ENCODE measurements at places on chromosomes 2 and 18.

DNA sequence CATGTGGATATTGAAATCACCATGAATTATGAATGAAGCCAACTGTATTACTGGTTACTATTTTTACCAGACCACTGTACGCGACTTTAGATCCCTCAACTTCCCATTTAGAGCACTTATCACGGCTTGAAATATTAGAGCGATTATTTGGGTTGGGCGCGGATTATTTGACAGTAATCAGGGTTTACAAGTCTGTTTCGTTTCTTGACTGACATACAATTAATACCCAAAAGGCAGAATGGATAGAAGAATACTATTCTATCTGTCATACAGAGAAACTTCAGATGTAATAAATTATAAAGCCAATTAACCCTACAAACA, 496 bp upstream of the NAPG start:
- H3K36me3 ChIP-seq = peaks cover 12% of the 10 kb centered on the region
- H3K4me3 ChIP-seq = peak overlapping the region; percentile 97

DNA sequence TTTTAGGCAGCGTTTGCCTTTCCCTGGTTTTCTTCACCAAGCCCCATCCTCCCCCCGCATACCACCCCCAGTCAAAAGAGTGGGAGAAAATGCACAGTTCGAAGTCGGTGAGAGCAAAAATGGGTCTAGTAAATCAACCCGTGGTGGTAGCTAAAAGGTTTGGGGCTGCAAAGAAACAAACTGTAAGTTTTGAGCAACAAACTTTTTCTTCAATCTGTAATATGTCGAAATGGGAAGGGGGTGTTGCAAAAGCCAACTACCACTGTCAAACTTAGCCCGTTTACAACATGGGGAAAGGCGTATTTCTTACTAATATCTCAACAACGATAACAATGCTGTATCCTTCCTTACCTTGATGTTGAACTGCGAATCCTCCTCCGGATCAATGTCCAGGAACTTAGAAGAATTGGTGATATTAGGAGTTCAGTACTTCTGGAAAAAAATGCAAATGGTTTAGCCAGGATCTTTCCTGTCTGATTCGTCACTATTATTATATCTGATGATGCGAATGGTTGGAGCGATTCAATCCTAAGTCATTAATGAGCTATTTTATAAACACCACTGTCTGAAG, 2.4 kb upstream of the SATB2 start:
- peak overlapping the region; percentile 84 for H3K27ac ChIP-seq
- peaks cover 53% of the 10 kb centered on the region for H3K27me3 ChIP-seq
- H3K4me3 ChIP-seq = peak overlapping the region; percentile 89
- H3K36me3 ChIP-seq = peaks cover 4% of the 10 kb centered on the region
- H3K4me1 ChIP-seq = peaks cover 17% of the 10 kb centered on the region

- no peaks in the 10 kb centered on the region for H3K27me3 ChIP-seq
- no peak overlapping the region for H3K27ac ChIP-seq
- H3K36me3 ChIP-seq = no peaks in the 10 kb centered on the region
- no peak overlapping the region for H3K4me3 ChIP-seq
Observed at GRCh38 chr2:142724713-142725349, 152.6 kb upstream of the KYNU start.

- no peak for DNase-seq
- no peaks in the 10 kb centered on the region for H3K36me3 ChIP-seq
- no peaks in the 10 kb centered on the region for H3K4me1 ChIP-seq
- no peak overlapping the region for H3K4me3 ChIP-seq
- no peak overlapping the region for H3K27ac ChIP-seq
- peaks cover 2% of the 10 kb centered on the region for H3K27me3 ChIP-seq
Observed at GRCh38 chr2:220315098-220315823, 687.8 kb downstream of the SLC4A3 start.

GRCh38 chr2:162074632-162074895, 549 bp upstream of the DPP4 start:
- H3K36me3 ChIP-seq = peaks cover 60% of the 10 kb centered on the region
- H3K4me3 ChIP-seq = peak overlapping the region; percentile 98
- H3K4me1 ChIP-seq = peaks cover 50% of the 10 kb centered on the region
- no peaks in the 10 kb centered on the region for H3K27me3 ChIP-seq
